ENCODE measurements at places on chromosomes 2 and 18.

GRCh38 chr18:73950116-73950700 is 197.4 kb downstream of the FBXO15 start:
- DNase-seq = no peak

GRCh38 chr18:36297417-36298125 is at the start of gene FHOD3:
Gene FHOD3 (plus strand): TSS chr18:36297713. CDS start chr18:36297836, 123 bp downstream.
- DNase-seq = no peak

- DNase-seq = no peak
Observed at GRCh38 chr18:57780706-57781347, 22.3 kb downstream of the ATP8B1 start.

DNA sequence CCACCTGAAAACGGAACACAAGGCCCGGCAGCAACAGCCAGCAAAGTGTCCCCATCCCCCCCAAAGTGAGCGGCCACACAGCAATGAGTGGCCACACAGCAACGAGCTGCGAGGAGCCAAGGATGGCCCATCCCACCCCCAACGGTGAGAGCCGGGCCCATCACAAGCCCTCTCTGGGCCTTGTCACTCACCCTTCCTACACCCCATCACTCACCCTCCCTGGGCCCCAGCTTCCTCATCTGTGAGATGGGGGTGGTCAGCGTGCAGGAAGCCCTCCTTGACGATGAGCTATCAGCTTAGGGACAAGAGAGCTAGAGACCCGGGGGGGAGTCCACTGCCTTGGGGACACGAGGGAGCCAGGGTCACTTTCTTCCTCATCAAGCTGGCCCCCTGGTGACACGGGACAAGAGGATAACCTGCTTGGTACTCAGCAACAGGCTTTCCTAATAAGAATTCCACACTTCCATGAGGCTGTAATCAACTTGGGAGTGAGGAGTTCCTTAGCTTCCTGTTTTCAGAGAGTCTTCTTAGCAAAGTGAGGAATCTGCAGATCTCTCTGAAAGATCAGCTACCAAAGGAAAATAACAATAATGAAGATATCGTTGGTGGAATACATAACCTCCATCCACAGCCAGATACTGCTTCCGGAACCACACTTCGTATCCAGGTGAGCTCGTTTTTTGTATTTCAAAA is 92.8 kb downstream of the HDAC4 start:
- no peak for DNase-seq

GRCh38 chr2:217105733-217106649 is 246.1 kb upstream of the TNP1 start:
- no peak for DNase-seq

- DNase-seq = no peak
Observed at GRCh38 chr2:28469947-28470535, 25.8 kb upstream of the PLB1 start.

GRCh38 chr2:134862674-134863073 is 24.3 kb downstream of the ACMSD start:
- no peak for DNase-seq

GRCh38 chr18:41395695-41396094 is 559.3 kb upstream of the PIK3C3 start:
- peak; percentile 9 for DNase-seq

GRCh38 chr2:42048299-42049220 is 739 bp downstream of the PKDCC start:
- DNase-seq = no peak

DNA sequence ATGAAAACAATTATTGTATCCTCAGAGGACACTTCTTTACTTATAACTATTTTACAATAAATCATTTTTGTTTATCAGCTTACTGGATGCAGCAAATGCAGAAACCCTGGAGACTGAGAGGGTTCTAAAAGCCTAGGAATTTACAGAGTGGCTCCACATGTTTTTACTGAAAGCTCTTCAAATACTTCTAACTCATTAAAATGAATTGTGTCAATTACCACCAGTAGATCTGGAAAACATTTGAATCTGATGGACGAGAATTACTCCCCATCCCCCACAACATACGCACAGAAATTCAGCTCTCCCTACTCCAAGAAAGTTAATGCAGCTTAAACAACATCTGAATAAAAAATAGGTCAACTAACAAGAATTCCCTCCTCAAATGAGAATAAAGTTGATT is 319.8 kb upstream of the FIGN start:
- no peak for DNase-seq

DNA sequence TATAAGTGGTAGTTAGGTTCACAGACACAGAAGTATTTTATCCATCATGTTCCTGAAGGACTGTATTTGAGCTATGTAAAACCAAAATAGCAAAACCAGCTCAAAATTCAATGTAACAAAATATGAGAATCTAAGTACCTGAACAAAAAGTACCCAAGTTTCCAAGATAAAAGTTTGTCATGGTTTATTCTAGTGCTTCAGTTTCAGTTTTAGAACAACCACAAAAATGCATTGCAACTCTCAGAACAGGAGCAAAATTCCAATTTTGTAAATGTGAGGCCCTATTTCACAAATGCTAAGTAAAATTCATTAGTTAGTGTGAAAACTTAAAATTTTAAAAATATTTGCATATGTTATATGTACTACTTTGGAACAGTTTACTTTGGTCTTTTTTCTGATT is 5.0 kb upstream of the ALPK2 start:
- no peak for DNase-seq

- no peak for DNase-seq
Observed at GRCh38 chr2:61016392-61017002, 1.0 kb upstream of the PEX13 start.

- DNase-seq = no peak
Observed at GRCh38 chr2:141137122-141137693, 993.6 kb downstream of the LRP1B start.

- DNase-seq = no peak
Observed at GRCh38 chr2:168853471-168853870, 36.8 kb downstream of the SPC25 start.

- DNase-seq = no peak
Observed at GRCh38 chr18:37242091-37242490, 323.5 kb downstream of the CELF4 start.

- peak; percentile 27 for DNase-seq
Observed at GRCh38 chr2:121136323-121136722, 148.7 kb downstream of the TFCP2L1 start.

GRCh38 chr2:152445791-152446201 is 110.8 kb downstream of the FMNL2 start:
- DNase-seq = no peak

DNA sequence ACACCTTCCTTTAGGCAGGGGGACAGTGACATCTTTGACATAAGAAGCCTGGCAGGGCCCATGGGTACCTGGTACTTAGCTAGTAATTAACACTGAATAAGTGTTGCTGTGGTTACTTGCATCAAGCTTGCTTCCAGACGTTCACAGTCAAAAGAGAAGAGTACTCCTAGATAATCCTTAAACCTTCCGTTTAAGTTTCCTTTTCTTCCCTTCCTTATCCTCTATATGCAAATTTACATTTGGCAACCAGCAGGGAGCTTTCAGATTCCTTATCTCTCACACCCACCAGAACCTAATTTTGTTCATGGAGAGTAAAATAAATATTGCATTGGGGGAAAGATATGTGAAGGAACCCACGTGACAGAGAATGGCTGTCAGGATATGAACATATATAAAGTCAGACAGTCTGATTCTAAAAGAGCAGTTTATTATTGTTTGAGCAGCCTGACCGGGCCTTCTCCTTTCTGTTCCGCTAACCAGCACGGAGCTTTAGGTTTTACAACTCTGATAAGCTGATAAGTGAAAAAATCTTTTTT is 7.8 kb upstream of the RAB31 start:
- DNase-seq = no peak

DNA sequence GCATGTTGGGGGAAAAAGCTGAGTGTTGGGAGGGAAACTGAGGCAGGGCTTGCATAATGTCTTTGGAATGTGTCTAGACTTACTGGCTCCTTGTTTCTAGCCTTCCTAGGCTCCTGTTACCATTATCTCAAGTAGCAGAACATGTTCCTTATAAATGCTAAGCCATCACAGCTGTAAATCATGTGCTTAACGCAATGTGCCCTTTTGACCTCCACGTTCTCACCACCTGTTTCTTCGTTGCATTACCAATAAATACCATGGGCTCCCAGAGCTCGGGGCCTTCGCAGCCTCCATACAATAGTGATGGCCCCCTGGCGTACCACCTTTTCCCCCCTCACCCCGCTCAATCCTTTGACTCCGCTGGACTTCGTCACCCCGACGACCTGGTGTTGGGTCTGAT is 54.0 kb upstream of the CWC22 start:
- DNase-seq = no peak

GRCh38 chr2:80058562-80058961 is 246.0 kb downstream of the LRRTM1 start:
- DNase-seq = no peak

DNA sequence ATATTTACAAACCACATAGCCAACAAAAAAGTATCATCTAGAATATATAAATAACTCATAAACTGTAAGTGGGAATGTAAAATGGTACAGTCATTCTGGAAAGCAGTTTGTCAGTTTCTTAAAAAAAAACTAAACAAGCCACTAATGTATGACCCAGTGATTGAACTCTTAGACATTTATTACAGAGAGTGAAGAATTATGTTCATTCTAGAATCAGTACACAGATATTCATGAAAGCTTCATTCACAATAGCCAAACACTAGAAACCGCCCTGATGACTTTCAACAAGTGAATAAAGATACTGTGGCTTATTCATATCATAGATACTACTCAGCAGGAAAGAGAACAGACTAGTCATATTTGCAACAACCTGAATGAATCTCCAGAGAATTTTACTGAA is 1541.5 kb downstream of the LRP1B start:
- no peak for DNase-seq

GRCh38 chr2:171837736-171838135 is 56.3 kb downstream of the SLC25A12 start:
- DNase-seq = no peak

GRCh38 chr2:177636672-177637071 is 244.1 kb downstream of the AGPS start:
- no peak for DNase-seq

DNA sequence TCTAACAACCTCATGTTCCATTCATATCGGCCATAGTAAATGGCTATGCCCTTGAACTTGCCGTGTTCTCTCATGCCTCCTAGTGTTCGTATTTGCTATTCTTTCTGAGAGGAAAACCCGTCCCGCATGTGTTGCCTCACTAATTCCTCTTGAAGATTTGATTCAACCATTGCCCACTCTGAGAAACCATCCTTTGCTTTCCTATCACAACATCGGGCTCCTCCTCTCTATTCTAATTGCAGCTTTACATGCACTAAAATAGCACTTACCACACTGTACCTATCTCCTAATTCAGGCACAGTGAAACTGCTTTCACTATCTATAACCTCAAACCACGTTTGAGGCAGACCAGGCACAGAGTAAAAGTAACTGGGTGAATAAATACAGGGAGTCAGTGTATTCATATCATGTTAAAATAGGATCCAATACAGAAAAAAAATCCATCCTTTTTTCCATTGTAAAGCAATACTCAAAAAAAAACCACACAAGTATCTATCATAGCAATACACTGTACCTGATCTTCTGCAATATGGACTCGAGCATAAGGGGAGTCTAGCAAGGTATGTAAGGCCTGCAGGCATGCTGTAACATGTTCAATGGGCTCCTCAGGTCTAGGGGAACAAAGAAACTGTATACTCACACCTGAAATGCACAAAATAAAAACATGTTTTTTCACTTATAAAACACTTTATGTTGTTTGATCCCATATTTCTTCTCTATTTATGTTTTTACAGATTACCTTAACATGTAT is 39.0 kb upstream of the STRN start:
- peak; percentile 9 for DNase-seq

- DNase-seq = no peak
Observed at GRCh38 chr2:39549718-39550464, 112.8 kb upstream of the MAP4K3 start.

DNA sequence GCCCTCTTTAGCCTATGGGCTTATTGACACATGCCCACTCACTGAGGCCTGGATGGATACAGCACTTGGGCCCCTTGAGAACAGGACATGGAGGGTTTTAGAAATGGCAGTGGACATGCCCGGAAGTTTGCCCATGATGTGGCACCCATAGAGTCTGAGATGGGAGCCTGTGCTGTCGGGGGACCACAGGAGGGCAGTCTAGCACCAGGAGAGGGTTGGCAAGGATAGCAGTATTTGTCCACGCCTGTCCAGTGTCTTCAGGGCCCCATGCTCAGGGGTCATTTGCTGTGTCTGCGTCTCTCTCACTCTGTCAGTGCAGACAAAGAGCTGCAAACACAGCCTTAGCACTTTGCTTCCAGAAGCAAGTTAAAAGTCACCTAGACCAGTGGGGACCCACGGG is 48.7 kb downstream of the IL1RL2 start:
- DNase-seq = no peak

GRCh38 chr2:216110620-216111019 is 1.5 kb downstream of the XRCC5 start:
- DNase-seq = no peak

GRCh38 chr2:172252154-172252553 is 149.5 kb upstream of the DLX2 start:
- no peak for DNase-seq

DNA sequence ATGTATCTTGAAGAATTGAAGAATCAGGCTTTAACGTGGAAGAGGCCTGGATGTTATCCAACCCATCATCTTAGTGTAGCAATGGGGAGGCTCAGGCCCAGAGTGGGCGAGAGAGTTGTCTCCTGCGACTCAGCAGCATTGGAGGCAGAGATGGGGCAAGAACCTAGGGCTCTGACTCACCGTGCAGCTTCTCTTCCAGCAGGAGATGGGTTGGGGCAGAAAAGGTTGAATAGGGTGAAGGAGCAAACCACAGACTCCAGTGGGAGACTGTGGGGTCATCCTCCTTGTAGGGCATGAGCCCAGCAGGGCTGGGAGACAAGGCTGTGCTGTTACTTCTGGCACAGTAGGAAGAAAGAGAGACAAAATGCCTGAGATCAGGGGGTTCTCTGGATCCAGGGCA is 1.4 kb downstream of the IL36RN start:
- DNase-seq = no peak

Measured in Jurkat, Clone E6-1 (cell line).